ENCODE measurements at places on chromosomes 2 and 18. TPM values are rescaled to one million over a fixed set of nuclear protein-coding genes. Genes with fewer than 3 reads are reported as not detected.

BOLL gene
- not detected for total RNA-seq

TRABD2A gene
- total RNA-seq = 1.6 TPM

FAP gene
- 1.3 TPM for total RNA-seq

ALLC gene
- not detected for total RNA-seq

CPS1 gene
- total RNA-seq = 3.1 TPM

ASAP2 gene
- 72.6 TPM for total RNA-seq

MAPK4 gene
- 23.8 TPM for total RNA-seq

CDH19 gene
- total RNA-seq = not detected

SEPTIN10 gene
- 91.7 TPM for total RNA-seq

RNF152 gene
- total RNA-seq = 82.9 TPM

OR6B2 gene
- total RNA-seq = not detected

CXCR4 gene
- total RNA-seq = 77.3 TPM

SPP2 gene
- total RNA-seq = not detected

OSBPL6 gene
- total RNA-seq = 34.4 TPM

GRHL1 gene
- total RNA-seq = 5.9 TPM

WNT10A gene
- total RNA-seq = not detected

STARD6 gene
- total RNA-seq = not detected

MYOM1 gene
- 2.2 TPM for total RNA-seq

ANKRD62 gene
- 0.63 TPM for total RNA-seq

LRP1B gene
- 117 TPM for total RNA-seq

HTR2B gene
- total RNA-seq = 0.31 TPM

KCNS3 gene
- 1.9 TPM for total RNA-seq

VWA3B gene
- 1.3 TPM for total RNA-seq

VAMP8 gene
- 0.94 TPM for total RNA-seq

IL1RL1 gene
- not detected for total RNA-seq

MYO5B gene
- 39.4 TPM for total RNA-seq

SMCHD1 gene
- 253 TPM for total RNA-seq

WDR54 gene
- 38.2 TPM for total RNA-seq

CENPO gene
- 16.6 TPM for total RNA-seq

PLA2R1 gene
- total RNA-seq = 2.2 TPM

HMSD gene
- 3.4 TPM for total RNA-seq

SLC9A2 gene
- 0.63 TPM for total RNA-seq

PPP1R1C gene
- 0.94 TPM for total RNA-seq

CABLES1 gene
- total RNA-seq = 4.7 TPM

GATA6 gene
- not detected for total RNA-seq

MAPRE3 gene
- total RNA-seq = 35.7 TPM

NFATC1 gene
- total RNA-seq = 0.94 TPM

SNORC gene
- total RNA-seq = 2.8 TPM

ACKR3 gene
- 12.5 TPM for total RNA-seq

RAPGEF4 gene
- total RNA-seq = 27.5 TPM

TTN gene
- 6.3 TPM for total RNA-seq

TACR1 gene
- 0.94 TPM for total RNA-seq

SERPINB2 gene
- total RNA-seq = not detected

MYO1B gene
- 75.4 TPM for total RNA-seq

SERPINB13 gene
- total RNA-seq = not detected

STPG4 gene
- total RNA-seq = 1.9 TPM

C2orf15 gene
- 1.6 TPM for total RNA-seq

MYO7B gene
- not detected for total RNA-seq

RNF144A gene
- total RNA-seq = 62.0 TPM

MGAT4A gene
- total RNA-seq = 36.0 TPM

SLC11A1 gene
- total RNA-seq = 3.8 TPM

CD207 gene
- total RNA-seq = not detected

ALPI gene
- not detected for total RNA-seq

CHRND gene
- total RNA-seq = not detected

GKN1 gene
- not detected for total RNA-seq

NT5C1B gene
- not detected for total RNA-seq

KCTD18 gene
- 10.6 TPM for total RNA-seq
